Activated T-helper 17 cell treated with anti-CD3 and anti-CD28 coated beads, Interleukin-2, amount 50 U/mL, for 72 hours (primary cell): ENCODE measurements at places on chromosomes 5 and 9.

GRCh38 chr5:119312403-119312802, 43.4 kb upstream of the TNFAIP8 start:
- no peak for ATAC-seq
- peak overlapping the region; percentile 28 for H3K27ac ChIP-seq
- peak overlapping the region; percentile 77 for H3K4me3 ChIP-seq
- no peaks in the 10 kb centered on the region for H3K27me3 ChIP-seq

DNA sequence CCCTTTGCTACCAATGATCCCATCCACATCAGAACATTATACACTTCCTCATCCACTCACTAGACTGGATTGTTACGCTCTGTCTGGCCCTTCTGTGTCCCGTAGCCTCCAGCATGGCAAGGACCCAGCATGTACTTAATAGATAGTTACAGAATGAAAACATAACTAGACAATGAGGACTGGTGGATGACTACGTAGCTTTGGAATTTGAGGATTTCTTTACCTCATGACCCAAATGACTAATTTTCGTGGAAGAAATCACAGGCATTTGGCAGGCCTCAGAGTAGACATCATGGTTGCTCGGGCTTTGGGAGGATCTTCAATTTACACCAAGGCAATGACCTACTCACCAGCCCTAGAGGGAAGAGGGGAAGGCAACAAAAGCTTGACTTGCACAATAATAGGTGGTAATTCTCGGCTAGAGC, 299.8 kb downstream of the TLE1 start:
- no peaks in the 10 kb centered on the region for H3K4me1 ChIP-seq
- no peak overlapping the region for H3K4me3 ChIP-seq
- no peak overlapping the region for H3K27ac ChIP-seq

- ATAC-seq, result no peak
- no peak overlapping the region for H3K27ac ChIP-seq
- H3K4me3 ChIP-seq, result no peak overlapping the region
- no peaks in the 10 kb centered on the region for H3K27me3 ChIP-seq
- H3K4me1 ChIP-seq, result peaks cover 2% of the 10 kb centered on the region
- no peaks in the 10 kb centered on the region for H3K36me3 ChIP-seq
Observed at GRCh38 chr5:54579591-54580295, 62.2 kb downstream of the SNX18 start.

GRCh38 chr5:62152394-62153087, 153.5 kb upstream of the KIF2A start:
- ATAC-seq, result no peak
- peaks cover 22% of the 10 kb centered on the region for H3K27me3 ChIP-seq
- no peaks in the 10 kb centered on the region for H3K36me3 ChIP-seq

- no peaks in the 10 kb centered on the region for H3K36me3 ChIP-seq
- no peak for ATAC-seq
- H3K27ac ChIP-seq, result no peak overlapping the region
Observed at GRCh38 chr9:12232836-12233235, 460.3 kb upstream of the TYRP1 start.

DNA sequence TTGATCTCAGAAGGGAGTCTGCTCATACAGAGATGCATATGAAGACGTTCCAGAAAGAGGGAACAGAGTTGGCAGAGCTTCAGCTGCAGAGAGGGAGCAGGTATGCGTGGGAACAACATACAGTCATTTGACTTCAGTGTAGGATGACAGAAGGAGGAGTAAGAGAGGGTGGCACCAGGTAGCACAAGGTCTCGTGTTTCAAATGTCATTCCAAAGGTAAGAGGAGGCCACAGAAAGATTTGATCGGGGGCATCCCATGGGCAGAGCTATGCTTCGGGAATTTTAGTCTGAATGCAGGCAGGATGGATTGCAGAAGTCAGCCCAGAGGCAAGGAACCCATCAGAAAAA, 367.1 kb downstream of the CDK5RAP2 start:
- no peak overlapping the region for H3K27ac ChIP-seq
- no peak for ATAC-seq
- H3K4me1 ChIP-seq, result no peaks in the 10 kb centered on the region
- H3K4me3 ChIP-seq, result no peak overlapping the region
- H3K27me3 ChIP-seq, result peaks cover 9% of the 10 kb centered on the region
- no peaks in the 10 kb centered on the region for H3K36me3 ChIP-seq

- no peak for ATAC-seq
- no peaks in the 10 kb centered on the region for H3K4me1 ChIP-seq
- H3K36me3 ChIP-seq, result no peaks in the 10 kb centered on the region
- H3K27me3 ChIP-seq, result peaks cover 14% of the 10 kb centered on the region
Observed at GRCh38 chr5:115096034-115096769, 73.5 kb downstream of the TRIM36 start.

- no peaks in the 10 kb centered on the region for H3K4me1 ChIP-seq
- H3K36me3 ChIP-seq, result no peaks in the 10 kb centered on the region
- no peak overlapping the region for H3K4me3 ChIP-seq
- no peak overlapping the region for H3K27ac ChIP-seq
Observed at GRCh38 chr5:146667633-146668272, 151.8 kb upstream of the GPR151 start.

- peaks cover 18% of the 10 kb centered on the region for H3K27me3 ChIP-seq
- no peaks in the 10 kb centered on the region for H3K4me1 ChIP-seq
- H3K36me3 ChIP-seq, result no peaks in the 10 kb centered on the region
- H3K27ac ChIP-seq, result no peak overlapping the region
Observed at GRCh38 chr5:175325681-175326080, 118.3 kb downstream of the DRD1 start.

DNA sequence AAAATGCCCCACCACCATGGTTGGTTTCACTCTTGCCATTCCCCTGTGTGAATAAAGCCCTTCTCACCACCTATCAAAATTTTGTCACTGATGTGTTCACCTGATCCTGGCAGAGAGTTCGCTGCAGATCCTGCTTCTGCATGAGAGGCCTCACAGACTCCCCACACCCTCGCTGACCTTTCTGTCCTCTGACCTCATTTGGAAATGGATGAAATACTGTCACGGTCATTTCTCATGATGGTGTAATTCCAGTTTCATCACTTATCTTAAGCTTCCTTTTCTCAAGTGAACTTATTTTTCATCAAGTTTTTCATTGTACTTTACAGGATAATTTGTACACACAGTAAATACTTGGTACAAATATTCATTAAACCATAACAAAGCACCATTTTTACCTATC, 131.3 kb downstream of the FRMD3 start:
- no peak overlapping the region for H3K4me3 ChIP-seq
- H3K4me1 ChIP-seq, result no peaks in the 10 kb centered on the region
- ATAC-seq, result no peak
- no peaks in the 10 kb centered on the region for H3K36me3 ChIP-seq
- H3K27ac ChIP-seq, result no peak overlapping the region
- H3K27me3 ChIP-seq, result peaks cover 3% of the 10 kb centered on the region

DNA sequence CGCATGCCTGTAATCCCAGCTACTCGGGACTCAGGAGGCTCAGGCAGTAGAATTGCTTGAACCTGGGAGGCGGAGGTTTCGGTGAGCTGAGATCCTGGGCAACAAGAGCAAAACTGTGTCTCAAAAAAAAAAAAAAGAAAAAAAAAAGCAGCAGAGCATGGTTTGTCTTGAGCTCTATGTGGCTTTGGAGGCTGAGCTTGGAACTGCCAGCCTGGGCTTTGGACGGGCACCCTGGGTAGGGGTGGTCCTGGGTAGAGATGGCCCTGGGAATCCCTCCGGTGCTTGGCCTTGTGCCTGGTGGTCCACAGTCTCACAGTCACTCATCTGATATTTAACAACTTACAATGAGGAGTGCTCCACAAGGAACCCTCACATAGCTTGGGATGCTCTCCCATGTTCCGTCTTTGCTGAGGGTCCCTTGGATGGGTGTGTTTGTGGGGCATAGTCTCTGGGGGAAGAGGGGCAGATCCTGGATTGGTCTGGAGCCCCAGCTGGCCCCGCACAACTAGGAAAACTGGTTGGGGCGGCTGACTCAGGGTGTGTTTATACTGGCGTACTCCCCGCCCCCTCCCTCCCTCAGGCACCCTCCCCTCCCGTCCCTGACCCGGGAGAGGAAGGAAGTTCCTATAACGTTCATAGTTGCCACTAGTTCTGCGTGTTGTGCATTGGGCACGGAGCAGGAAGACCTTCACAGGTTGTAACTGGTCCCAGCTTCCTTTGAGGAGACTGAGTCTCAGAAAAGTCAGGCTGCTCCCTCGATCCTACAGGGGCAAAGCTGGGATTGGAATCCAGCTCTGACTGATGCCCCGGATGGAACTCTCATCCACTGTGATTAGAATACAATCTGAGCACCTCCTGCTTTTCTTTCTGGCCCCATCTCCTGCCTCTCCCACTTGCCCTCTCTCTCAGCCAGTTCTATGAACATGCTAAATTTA, 11.2 kb downstream of the IER5L start:
- H3K36me3 ChIP-seq, result no peaks in the 10 kb centered on the region
- H3K27ac ChIP-seq, result peak overlapping the region; percentile 44
- peaks cover 10% of the 10 kb centered on the region for H3K4me1 ChIP-seq
- ATAC-seq, result peak; percentile 70
- H3K27me3 ChIP-seq, result no peaks in the 10 kb centered on the region

- H3K27me3 ChIP-seq, result peaks cover 8% of the 10 kb centered on the region
- ATAC-seq, result peak; percentile 30
- peaks cover 22% of the 10 kb centered on the region for H3K36me3 ChIP-seq
- H3K4me3 ChIP-seq, result no peak overlapping the region
Observed at GRCh38 chr5:435961-436640, 6.9 kb upstream of the EXOC3 start.

DNA sequence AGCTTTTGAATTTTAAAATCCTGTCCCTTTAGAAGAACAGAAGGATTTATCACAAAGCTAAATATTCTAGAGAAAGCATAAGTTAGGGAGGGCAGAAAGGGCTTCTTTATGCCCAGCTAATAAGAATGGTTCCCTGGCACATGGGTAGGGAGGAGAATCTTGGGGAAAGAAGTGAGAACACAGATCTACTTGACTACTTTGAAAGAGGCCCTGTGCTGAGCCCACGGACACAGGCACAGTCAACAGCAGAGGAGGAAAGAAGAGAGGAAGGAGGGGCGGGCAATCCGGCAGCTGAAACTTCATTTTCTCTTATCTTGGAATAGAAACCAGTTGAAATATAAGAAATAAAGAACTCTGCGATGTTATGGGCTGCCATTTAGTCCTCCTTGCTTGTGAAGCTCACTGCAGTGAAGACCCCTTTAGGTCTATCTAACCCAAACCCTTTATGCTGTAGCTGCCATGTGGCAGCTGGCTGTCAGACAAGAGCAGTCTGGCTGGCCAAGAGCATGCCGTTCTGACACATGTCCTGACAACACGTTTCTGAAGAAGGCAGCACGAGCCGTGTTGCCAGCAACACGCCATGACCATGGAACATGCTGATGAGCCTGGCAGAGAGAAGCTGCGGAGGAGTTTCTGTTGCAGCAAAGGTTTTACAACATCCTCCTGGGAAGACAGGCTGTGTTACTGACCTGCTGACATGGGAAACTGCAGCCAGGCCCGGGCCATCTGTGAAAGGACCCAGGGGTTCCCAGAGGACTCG, 34.2 kb downstream of the ABLIM3 start:
- peaks cover 21% of the 10 kb centered on the region for H3K27me3 ChIP-seq
- peaks cover 6% of the 10 kb centered on the region for H3K4me1 ChIP-seq
- no peak overlapping the region for H3K4me3 ChIP-seq
- peaks cover 5% of the 10 kb centered on the region for H3K36me3 ChIP-seq
- no peak overlapping the region for H3K27ac ChIP-seq
- ATAC-seq, result no peak

DNA sequence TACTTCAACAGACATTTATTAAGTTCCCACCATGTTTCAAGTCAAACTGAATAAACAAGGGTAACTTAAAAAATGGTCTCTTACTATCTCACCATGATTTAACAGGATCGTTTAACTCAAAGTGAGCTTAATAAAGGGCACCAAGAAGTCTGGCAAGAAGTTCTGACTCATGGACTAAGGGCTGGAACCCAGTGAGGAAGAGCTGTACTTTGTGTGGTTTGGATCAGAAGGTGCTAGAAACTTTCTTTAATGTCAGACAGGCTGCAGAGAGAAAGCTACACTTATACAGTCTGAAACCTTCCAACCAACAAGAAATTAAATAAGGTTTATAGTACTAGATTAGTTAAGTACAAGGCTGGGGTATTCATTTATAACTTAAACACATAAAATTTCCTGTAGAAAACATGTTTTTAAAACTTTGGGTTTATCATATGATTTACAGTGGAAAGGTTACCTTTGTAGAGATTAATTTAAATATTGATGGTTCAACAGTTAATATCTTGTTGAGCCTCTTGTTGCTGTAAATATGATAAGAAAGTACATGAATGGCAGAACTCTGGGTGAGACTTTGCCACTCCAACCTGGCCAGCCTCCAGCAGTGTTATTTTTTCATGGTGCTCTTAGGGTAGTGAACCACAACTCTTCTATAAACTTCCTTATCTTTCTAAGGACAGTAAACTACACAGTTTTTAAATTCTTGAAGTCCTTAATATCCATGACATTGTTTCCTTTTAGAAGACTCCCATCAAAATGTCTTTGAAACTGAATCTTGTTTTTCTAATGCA, 162.8 kb downstream of the MAN2A1 start:
- peak; percentile 89 for ATAC-seq
- H3K27me3 ChIP-seq, result no peaks in the 10 kb centered on the region
- peak overlapping the region; percentile 36 for H3K4me3 ChIP-seq
- H3K36me3 ChIP-seq, result peaks cover 76% of the 10 kb centered on the region
- H3K27ac ChIP-seq, result peak overlapping the region; percentile 71

GRCh38 chr5:61330845-61331406, 1.1 kb upstream of the ZSWIM6 start:
- peaks cover 31% of the 10 kb centered on the region for H3K4me1 ChIP-seq
- peaks cover 23% of the 10 kb centered on the region for H3K27me3 ChIP-seq
- peak; percentile 23 for ATAC-seq

DNA sequence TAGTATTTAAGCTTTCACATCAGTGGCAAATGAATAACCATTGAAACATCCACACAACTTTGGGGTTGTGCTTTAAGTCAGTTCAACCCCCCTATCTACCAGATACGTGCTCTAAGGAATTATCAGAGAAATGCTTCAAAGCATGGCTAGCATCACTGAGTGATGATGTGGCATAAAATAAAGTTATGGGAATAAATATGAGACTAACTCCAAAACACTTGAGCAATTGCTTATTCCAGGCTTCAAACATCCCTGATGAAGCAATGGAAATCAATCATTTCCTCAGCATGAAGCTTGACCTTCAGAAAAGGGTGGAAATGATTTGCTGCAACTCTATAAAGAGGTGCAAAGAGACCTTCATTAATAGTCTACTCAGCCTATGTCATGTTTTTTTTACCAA, 292.0 kb upstream of the SMC2 start:
- H3K4me3 ChIP-seq, result no peak overlapping the region
- no peaks in the 10 kb centered on the region for H3K27me3 ChIP-seq
- no peak for ATAC-seq
- H3K4me1 ChIP-seq, result peaks cover 4% of the 10 kb centered on the region
- H3K36me3 ChIP-seq, result no peaks in the 10 kb centered on the region

- no peaks in the 10 kb centered on the region for H3K27me3 ChIP-seq
- no peaks in the 10 kb centered on the region for H3K4me1 ChIP-seq
- no peaks in the 10 kb centered on the region for H3K36me3 ChIP-seq
- no peak overlapping the region for H3K4me3 ChIP-seq
Observed at GRCh38 chr5:33361781-33362180, 79.0 kb upstream of the TARS1 start.

GRCh38 chr5:28788954-28789353, 1750.6 kb upstream of the CDH9 start:
- H3K4me1 ChIP-seq, result no peaks in the 10 kb centered on the region
- no peaks in the 10 kb centered on the region for H3K27me3 ChIP-seq
- H3K27ac ChIP-seq, result no peak overlapping the region
- no peak for ATAC-seq
- no peak overlapping the region for H3K4me3 ChIP-seq
